Epithelial cell of alveolus of lung (primary cell): ENCODE measurements at places on chromosomes 16 and 17. TPM values are rescaled to one million over a fixed set of nuclear protein-coding genes. Genes with fewer than 3 reads are reported as not detected.

DLX4 gene
- not detected in 2 replicates for total RNA-seq

TMED6 gene
- total RNA-seq: not detected in 2 replicates

CRISPLD2 gene
- 113 and 252 TPM in 2 replicates for total RNA-seq

RHBDF2 gene
- 12.5 and 51.8 TPM in 2 replicates for total RNA-seq

PRR11 gene
- total RNA-seq: 18.5 and 30.5 TPM in 2 replicates

ST6GALNAC1 gene
- 0.26 TPM in 1 of 2 replicates, not detected in the other for total RNA-seq

TP53TG3F gene
- not detected in 2 replicates for total RNA-seq

PABPN1L gene
- total RNA-seq: not detected in 2 replicates

KLHL10 gene
- total RNA-seq: not detected in 2 replicates

HS3ST3A1 gene
- 36.4 and 55.3 TPM in 2 replicates for total RNA-seq

NACA2 gene
- total RNA-seq: not detected in 2 replicates

UBTF gene
- total RNA-seq: 39.6 and 57.1 TPM in 2 replicates

EIF5A gene
- total RNA-seq: 167 and 647 TPM in 2 replicates

PSMD12 gene
- total RNA-seq: 23.0 and 24.0 TPM in 2 replicates

IRX6 gene
- total RNA-seq: not detected in 2 replicates

STXBP4 gene
- total RNA-seq: 6.2 and 9.5 TPM in 2 replicates
